ENCODE measurements at places on chromosomes 1 and 21.

DNA sequence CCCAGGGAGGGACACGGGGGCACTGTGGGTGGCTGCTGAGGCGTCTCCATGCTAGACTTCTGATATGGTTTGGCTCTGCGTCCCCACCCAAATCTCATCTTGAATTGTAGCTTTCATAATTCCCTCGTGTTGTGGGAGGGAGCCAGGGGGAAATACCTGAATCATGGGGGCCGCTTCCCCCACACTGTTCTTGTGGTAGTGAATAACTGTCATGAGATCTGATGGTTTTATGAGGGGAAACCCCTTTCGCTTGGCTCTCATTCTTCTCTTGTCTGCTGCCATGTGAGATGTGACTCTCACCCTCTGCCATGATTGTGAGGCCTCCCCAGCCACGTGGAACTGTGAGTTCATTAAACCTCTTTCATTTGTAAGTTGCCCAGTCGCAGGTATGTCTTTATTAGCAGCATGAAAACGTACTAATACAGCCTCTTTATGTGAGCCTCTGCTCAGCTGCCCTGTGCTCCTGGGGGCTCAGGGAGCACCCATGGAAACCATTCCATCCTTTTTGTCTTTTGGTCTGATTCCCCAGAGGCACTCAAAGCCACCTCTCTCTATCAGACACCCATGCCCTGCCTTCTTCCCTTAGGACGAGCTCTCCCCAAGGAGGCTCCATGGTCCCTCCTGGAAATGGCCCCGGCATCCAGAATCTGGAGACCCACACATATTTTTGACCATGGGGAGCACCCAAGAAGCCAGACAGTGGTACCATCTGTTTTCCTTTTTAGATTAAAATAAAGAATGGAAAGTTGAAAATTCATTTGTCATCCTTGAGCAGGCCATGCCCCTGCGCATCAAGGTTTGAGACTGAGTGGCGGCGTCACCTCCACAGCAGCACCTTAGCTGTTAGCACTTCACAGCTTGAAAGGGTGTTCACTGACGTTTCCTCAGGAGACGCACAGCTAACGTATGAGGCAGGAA, 65.9 kb upstream of the FAM20B start:
- H3K4me1 ChIP-seq: no peaks in the 10 kb centered on the region
- no peaks in the 10 kb centered on the region for H3K27me3 ChIP-seq
- no peak overlapping the region for H3K27ac ChIP-seq
- H3K36me3 ChIP-seq: no peaks in the 10 kb centered on the region
- H3K4me3 ChIP-seq: no peak overlapping the region

DNA sequence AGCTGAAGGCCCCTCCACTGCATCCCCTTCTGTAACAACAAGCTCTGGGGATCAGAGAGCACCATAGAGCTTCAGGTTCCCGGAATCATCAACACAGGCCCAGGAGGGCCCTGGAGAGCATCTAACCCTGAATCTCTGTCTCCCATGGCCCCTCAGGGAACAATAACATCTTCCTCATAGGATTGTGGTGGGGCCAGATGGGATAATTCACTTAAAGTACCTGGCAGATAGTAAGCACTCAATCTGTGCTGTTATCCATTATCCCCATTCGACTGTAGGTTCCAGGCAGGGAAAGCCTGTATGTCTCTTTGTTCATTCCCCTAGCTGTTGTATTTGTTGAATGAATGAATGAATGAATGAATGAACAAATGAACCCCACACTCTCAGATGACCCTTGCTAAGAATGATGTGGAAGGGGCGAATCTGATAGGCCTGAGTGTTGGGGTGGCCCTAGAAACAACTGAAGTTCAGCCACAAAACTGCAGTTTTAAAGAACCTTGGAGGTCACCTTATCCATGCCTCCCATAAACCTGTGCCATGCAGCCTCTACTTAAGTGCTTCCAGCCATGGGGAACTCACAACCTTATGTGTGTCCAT, 14.5 kb downstream of the LAPTM5 start:
- H3K36me3 ChIP-seq: peaks cover 75% of the 10 kb centered on the region
- H3K27me3 ChIP-seq: no peaks in the 10 kb centered on the region
- peaks cover 87% of the 10 kb centered on the region for H3K4me1 ChIP-seq

DNA sequence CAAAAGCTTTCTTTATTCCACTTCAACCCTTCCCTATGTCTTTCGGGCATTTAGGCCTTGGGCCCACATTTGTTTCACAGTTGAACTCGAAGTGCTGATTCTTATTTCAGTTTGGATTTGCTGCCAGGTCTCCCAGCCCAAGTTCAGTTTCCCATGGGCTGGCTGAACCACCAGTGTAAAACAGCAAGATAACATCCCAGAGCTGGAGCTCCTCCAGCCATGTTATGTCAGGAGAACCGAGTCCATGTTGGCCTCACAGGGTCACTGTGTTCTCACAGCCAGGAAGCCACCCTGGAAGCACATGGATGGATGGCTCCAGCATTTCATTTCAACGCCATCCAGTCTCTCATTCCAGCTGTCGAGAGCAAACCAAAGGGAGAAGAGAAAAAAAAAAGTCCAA, 45.2 kb upstream of the RXRG start:
- DNase-seq: no peak
- no peaks in the 10 kb centered on the region for H3K36me3 ChIP-seq
- peaks cover 13% of the 10 kb centered on the region for H3K27me3 ChIP-seq
- no peak overlapping the region for H3K4me3 ChIP-seq
- no peak overlapping the region for H3K27ac ChIP-seq

GRCh38 chr1:72845381-72845780, 563.0 kb upstream of the NEGR1 start:
- H3K4me1 ChIP-seq: no peaks in the 10 kb centered on the region
- no peak overlapping the region for H3K27ac ChIP-seq
- no peaks in the 10 kb centered on the region for H3K27me3 ChIP-seq
- H3K36me3 ChIP-seq: no peaks in the 10 kb centered on the region
- no peak for DNase-seq

DNA sequence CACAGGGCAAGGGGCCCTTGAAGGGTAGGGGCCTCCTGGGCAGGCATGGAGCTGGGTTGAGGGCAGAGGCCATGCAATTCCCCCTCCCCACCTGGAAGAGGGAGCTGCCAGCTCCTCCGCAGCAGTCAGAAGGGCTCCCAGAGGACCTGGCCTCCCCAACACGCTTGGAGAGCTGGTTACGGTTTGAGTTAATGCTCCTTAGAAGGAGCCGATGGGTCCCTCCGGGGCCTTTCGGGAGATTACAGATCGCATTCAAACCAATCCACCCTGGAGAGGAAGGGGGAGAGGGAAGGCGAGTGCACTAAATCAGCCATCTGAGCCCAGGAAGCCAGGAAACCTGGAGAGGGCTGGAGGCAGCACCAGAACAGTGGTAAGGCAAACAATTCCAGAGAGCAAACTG, 106.3 kb upstream of the CSF3R start:
- no peak overlapping the region for H3K4me3 ChIP-seq
- no peak overlapping the region for H3K27ac ChIP-seq
- peaks cover 26% of the 10 kb centered on the region for H3K27me3 ChIP-seq
- DNase-seq: no peak

Data from T-helper 2 cell treated with Interferon-gamma antibody and Interleukin-4, amounts not matched to agents 5 μg/mL and 100 μg/mL, for 36 hours (primary cell).